ENCODE measurements at places on chromosomes 7 and 10. TPM values are rescaled to one million over a fixed set of nuclear protein-coding genes. Genes with fewer than 3 reads are reported as not detected.

GRCh38 chr7:87105401-87105800 lies 45.9 kb upstream of the ELAPOR2 start:
- no peaks in the 10 kb centered on the region for H3K27me3 ChIP-seq
- no peak overlapping the region for H3K27ac ChIP-seq
- no peaks in the 10 kb centered on the region for H3K36me3 ChIP-seq
- no peak for DNase-seq
- no peaks in the 10 kb centered on the region for H3K4me1 ChIP-seq

DNA sequence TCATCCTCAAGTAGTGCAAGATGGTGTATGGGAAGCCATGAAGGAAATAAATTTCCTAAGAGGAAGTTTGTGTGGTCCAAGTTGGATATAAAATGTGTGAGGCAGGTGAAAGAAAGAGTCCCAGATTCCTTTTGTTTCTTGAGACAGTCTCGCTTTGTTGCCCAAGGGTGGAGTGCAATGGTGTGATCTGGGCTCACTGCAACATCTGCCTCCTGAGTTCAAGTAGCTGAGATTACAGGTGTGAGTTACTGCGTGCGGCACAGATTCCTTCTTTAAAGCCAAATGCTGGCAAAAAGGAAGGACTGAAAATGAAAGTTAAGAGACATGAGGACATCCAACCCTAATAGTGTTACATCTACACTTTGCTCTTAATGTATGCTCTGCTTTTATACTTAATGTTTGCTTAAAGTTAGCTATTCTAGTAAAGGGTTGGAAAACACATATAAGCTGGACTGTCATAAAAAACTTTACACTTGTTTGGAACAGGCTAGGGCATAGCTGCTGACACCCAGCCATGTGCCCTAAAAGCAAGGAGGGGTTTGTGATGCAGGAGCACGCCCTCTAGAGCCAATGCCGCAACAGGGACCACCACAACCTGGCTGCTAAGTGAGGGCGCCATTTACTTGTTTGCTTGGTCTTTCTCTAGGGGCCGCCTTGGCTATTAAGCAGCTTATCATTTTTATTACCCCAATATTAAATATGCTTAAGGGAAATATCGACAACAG lies 34.5 kb downstream of the CLEC2L start:
- no peaks in the 10 kb centered on the region for H3K4me1 ChIP-seq
- no peak overlapping the region for H3K4me3 ChIP-seq
- no peak for DNase-seq
- H3K27me3 ChIP-seq: no peaks in the 10 kb centered on the region
- no peak overlapping the region for H3K27ac ChIP-seq

Gene THSD7A
- total RNA-seq: 1.3 TPM

Gene DYDC2
- total RNA-seq: 0.25 TPM
